SHP77 (cell line): ENCODE measurements at places on chromosomes 1 and 21.
A peak's percentile ranks its signal among the peaks of the same experiment; 100 is the strongest.

DNA sequence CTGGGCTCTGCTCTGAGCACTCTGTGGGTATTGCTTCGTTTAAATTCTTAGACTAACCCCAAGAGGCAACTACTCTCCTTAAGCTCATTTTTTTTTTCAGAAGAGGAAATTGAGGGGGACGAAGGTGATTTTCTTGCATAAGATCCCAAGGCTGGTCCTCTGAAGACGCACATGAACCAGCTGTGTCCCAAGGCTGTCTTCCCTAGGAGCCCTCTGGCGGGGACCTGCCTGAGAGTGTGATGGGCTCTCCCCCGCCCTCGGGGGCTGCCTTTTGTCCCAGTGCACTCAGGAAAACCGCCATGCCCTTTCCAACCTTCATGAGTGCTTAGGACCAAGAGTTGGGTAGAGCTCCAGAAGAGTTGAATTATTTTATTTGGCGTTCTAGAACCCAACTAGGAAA is 21.7 kb downstream of the UMODL1 start:
- DNase-seq, result no peak

DNA sequence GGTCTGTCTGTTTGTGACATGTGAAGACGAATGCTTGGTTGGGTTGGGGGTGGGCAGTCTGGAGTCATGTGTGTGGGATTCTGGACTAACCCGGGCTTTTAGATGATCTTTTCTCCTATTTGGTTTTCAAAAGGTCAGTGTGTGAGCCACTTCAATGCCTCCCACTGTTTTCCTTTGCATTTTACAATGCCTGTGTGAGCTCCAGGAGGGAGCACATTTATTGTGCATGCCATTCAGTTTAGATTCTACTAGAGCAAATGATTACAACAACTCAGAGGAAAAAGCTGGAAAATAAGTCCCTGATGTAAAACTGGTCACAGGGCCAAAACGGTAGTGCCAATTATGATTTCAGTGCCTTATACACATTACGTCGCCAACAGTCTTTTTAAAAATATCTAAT is 90.9 kb downstream of the LYPLAL1 start:
- DNase-seq, result no peak

GRCh38 chr1:118304722-118305359 is 119.8 kb upstream of the SPAG17 start:
- no peak for DNase-seq

DNA sequence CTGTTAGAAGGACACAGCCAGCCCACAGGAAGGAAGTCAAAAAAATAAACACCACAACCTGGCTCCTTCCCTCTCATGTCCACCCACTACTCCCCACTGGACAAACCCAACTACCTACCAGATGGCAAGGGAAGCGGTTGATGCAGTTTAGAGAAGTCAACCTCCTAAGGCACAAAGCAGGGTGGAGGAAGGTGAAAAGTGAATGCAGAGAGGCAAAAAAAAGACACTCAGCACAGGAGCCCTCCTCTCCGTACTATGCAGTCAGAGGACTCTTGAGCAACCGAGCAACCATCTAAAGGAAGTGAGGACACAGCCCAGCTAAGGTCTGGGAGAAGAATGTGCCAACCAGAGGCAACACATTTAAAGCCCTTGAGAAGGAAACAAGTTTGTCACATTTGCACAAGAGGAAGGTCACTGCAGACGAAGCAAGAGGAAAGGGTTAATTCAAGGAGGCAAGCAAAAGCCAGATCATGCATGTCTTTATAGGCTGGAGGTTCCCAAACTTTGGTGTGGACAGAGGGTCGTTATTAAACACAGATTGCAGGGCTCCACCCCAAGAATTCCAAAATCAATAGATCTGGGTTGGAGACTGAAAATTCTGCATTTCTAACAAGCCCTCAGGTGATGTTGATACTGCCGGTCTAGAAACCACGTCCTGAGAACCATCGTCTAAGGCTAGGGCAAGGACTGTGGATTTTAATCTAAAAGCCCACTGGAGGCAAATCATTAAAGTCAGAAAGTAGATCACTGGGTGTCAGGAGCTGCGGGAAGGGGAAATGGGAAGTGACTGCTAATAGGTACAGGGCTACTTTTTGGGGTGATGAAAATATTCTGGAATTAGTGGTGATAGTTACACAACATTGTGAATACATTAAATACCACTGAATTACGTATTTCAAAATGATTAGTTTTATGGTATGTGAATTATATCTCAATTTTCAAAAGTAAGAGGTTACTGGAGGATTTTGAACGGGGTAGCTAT is 19.7 kb downstream of the TP53BP2 start:
- no peak for DNase-seq

DNA sequence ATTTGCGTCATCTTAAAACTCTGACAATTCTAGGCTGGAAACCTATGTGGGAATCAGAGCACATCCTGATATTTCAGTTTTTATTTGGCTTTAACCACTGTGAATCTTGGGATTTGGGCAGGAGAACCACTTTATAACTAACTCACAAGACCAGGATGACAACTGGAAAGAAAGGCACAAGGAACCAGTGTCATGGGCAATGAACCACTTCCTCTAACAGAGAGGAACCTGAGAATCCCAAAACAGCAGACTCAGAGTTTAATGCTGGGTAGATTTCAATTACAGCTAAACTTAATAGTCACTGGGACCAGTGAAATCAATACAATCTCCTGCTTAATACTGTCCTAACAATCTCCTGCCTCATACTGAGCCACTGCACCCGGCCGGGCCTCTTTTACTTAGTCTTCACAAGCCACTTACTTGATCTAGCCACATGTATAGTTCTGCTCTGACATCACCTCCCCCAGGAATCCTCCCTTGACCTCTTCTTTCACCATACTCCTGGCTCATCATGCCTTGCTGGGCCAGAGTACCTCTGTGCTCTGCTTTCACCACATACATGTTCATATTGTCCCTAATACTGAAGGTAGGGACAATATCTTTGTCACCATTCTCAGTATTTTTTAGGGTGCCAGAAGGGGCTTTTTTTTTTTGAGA is 20.2 kb upstream of the SLFNL1 start:
- DNase-seq, result no peak

- DNase-seq, result no peak
Measured at GRCh38 chr1:232300466-232300865, 329.5 kb downstream of the SIPA1L2 start.

DNA sequence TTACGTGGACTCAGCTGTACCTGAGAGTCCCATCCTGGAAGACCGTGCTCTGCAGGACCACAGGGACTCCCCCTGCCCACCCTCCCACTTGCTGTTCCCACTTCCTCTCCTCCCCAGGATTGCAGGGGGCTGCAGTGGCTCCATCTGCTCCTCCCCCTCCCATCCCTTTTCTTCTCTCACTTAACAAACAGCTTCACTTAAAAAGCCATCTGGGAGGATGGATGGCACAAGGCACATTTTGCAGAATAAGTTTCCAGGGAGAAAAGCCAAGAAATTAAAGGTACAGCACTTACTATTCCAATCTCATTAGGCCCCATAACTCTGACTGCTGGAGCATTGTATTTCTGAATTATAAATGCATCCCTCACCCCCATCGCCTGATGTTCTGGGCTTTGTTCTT is 458.7 kb downstream of the PTPRU start:
- no peak for DNase-seq

GRCh38 chr1:19511116-19511515 is 25.8 kb upstream of the CAPZB start:
- no peak for DNase-seq

DNA sequence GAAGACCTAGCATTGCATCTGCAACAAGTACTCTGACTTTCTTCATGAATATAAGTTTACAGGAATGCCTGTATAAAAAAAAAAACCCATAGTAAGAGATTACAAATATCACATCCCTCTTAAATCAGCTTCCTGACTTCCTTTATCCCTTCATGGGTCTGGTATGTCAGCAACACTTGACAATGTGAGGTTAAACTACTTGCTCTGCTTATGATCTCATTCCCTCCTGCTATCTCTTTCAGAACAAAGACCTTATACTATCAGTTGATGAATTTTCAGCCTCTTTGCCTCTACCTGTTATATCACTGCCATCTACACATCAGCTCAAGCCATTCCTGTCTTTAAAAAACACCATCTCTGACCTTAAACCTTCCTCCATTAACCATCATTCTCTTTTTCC is 130.9 kb upstream of the SAMSN1 start:
- no peak for DNase-seq

DNA sequence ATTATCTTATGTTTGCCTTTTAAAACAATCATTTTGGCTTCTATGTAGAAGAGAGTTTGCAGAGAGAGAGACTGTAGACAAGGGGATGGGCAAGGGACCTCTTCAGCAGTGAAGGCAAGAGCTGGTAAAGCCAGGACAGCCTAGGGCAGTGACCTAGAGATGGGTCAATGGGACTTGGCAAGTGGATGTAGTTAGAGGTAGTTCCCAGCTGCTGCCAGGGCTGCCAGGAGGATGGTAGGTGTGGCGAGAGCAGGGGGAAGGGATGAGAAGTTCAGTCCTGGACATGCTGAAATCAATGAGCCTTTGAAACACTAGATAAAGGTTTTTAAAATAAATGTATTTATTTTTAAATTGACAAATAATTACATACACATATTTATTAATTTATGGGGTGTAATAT is 6.4 kb upstream of the SPRR5 start:
- no peak for DNase-seq

DNA sequence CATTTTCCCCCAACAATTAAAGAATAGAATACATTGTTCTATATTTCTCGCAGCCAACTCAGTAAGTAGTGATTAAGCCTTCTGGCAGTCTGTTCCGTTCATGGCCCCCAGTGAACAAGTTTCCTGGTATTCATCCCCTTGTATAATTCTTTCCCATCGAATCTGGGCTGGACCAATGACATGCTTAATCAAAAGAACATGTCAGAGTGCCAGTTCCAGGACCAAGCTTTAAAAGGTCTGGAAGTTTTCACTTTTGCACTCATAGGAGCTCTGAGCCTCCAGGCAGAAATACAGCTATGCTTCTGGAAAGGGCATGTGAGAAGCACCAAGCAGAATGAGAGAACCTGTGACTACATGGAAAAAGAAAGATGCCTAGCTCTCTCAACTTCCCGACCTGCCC is 22.5 kb upstream of the DPYD start:
- DNase-seq, result no peak

- peak; percentile 2 for DNase-seq
Measured at GRCh38 chr1:45385302-45385701, 45.1 kb upstream of the MUTYH start.

DNA sequence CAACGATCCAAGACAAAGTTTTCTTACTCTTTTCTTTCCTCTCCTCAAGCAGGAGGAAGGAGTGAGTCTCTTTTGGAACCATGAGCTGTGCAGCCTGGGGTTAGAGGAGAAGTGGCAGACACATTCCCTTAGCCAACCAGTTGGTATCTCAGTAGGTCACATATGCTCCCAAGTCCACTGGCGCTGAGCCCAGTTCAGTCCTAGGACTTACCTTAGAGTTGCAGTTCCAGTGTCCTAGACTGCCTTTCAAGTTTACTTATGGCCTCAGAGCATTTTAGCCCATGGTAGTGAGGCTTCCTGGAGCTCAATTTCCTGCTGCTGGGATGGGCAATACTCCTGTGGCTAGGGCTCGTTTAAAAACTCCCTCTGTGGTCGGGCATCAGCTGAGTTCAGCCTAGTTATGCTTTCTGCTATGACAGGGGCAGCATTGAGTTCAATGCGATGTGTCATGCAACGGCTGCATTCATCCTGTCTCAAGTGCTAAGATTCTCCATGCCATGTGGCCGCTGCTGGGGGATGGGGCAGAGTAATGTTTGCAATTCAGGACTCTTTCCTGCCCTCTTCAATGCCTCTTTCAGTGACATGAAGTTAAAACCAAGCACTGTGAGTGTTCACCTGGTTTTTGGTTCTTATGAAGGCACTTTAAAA is 103.8 kb downstream of the LRRC7 start:
- peak; percentile 5 for DNase-seq

- no peak for DNase-seq
Measured at GRCh38 chr1:23651069-23651808, 40.4 kb upstream of the RPL11 start.

DNA sequence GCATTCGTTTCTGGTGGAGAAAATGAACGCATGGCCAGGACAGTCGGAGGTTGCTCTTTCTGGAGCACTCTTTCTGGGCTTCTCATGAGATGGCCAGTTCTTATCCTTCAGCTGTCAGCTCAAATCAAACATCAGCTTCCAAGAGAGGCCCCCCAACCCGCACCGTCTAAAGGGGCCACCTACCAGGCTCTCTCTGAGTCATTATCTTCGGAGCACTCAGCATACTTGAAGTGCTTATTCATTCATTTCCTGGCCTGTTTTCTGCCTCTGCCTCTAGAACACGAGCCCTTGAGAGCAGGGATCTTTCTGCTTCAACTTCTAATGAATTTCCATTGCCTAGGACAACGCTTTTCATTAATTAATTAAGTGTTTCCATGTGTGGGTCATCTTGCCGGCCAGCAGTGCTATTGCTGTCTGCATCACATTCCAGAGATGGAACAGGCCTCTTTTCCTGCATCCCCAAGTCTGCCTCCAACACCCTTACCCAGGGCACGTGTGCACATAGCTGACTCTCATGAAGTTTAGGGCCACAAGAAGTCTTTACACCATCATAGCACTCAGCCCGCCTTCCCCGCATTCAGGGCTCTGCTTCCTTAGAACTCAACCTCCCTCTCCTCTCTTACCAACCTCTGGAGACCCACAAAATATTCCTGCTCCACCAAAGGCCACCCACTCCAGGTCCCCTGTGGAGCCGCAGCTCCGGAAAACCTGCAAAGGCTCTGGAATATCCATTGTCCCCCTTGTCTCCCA is 52.1 kb upstream of the LAPTM5 start:
- DNase-seq, result no peak

DNA sequence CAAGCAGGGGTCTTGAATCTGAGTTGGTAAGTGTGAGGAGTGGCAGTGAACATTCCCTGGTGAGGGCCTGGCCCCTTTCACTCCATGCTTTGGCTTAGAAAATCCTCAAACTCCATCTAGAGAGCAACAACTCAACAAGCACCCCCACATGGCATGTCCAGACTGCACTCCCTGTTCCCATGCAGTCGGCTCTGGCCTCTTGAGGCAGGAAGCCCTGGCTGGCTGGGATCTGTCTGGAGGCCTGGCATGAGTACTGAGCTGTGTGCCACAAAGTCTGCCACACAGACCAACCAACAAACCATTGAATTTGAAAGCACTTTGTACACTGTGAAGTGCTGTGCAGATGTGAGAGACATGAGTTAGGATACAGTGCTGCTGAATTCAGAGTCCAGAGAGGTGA is 25.2 kb downstream of the COA7 start:
- no peak for DNase-seq

- peak; percentile 24 for DNase-seq
Measured at GRCh38 chr1:8297245-8297644, 20.7 kb upstream of the SLC45A1 start.

- no peak for DNase-seq
Measured at GRCh38 chr1:171082606-171083005, 8.1 kb upstream of the FMO3 start.

DNA sequence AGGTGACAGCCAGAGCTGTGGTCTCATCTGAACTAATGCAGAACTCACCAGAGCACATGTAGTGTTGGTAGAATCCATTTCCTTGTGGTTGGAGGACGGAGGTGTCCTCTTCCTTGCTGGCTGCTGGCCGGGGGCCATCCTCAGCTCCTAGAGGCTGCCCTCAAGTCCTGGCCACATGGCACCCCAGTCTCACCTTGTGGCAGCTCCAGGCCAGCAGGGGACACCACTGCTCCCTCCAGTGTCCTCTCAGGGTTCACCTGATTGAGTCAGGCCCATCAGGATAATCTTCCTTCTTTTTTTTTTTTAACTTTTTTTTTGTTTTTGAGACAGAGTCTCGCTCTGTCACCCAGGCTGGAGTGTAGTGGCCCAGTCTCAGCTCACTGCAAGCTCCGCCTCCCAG is 2.9 kb downstream of the KCNE1 start:
- no peak for DNase-seq

- no peak for DNase-seq
Measured at GRCh38 chr1:8746554-8746953, 70.9 kb downstream of the RERE start.

- no peak for DNase-seq
Measured at GRCh38 chr1:8562881-8563865, 245.3 kb downstream of the SLC45A1 start.
